ENCODE measurements at places on chromosomes 2 and 18.

DNA sequence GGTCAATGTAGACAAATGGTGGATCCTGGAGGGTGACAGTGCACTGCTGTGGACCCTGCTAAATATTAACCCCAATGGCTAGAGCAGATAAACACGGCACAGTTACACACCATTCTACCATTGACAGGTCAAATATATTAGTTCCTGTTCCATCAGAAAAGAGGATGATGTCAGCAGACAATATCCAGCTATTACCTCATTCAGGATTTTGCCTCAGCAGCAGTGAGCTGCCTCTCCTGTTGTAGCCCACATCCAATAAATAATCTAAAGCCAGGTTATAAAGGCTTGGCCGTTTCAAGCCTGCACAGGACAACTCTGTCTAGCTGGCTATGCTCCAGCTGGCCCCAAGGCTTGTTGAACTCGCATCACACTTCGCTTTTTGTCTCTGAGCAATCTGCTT, 31.6 kb upstream of the NETO1 start:
- peak; percentile 60 for DNase-seq

DNA sequence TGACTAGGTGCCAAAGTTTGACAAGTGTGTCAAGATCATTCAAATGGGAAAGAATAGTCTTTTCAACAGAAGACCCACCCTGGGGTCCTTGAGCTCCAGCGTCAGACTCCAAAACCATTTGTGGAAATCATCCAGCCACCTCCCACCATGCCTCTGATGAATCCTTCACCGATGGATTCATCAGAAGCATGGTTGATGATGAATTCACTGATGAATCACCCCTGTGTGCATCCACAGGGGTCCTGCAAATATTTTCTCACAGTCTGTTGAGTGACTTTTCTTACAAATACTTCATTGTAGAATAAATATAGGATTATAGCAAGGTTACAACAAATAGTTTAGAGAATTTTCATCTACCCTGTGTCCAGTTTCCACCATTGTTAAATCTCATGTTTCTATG, 4.3 kb downstream of the UGT1A9 start:
- DNase-seq = no peak

GRCh38 chr2:211159972-211160371, 603.6 kb downstream of the CPS1 start:
- DNase-seq = no peak

DNA sequence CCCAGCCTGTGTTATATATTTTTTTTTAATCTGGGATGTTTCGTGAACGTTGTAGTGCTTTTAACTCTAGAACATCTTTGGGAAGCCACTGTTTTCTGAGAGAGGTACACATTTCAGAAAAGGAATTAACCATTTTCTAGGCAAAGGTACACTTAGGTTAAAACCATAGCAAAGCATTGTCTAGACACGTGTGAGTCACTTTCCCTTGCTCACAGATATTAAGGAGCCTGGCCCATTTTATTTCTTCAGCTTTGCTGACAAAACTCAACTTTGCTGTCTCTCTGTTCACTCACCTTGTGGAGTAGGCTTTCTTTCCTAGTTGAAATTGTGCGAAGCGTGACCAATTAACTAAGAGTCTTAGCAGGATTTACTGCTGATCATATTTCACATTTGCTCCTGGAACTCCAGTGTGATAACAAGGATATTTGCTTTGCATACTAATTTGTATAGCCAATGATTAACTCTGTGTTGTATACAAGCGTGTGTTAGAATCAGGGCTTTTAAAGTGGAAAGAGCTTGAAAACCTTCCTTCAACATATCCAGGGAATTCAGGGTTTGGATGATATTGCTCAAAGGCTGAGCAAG, 215.0 kb upstream of the AGAP1 start:
- no peak for DNase-seq

DNA sequence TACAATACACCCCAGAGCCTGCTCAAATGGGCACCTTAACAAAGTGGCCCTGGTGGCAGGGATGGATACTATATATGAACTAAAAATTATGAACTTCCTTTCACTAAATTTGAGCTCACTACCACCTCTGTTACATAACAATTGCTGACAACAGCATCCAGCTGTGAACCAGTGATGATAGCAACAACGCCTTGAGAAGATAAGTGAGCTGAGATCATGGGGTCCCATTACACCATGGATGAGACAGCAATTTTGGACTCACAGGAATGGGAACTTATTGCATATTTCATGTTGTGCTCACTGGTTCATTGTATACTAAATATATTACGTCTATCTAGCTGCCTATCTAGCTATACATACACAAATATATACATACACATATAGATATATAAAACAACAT, 16.9 kb upstream of the ALMS1 start:
- DNase-seq = no peak

- no peak for DNase-seq
Observed at GRCh38 chr2:138476940-138477339, 24.6 kb upstream of the SPOPL start.

GRCh38 chr18:7899078-7899477, 332.0 kb downstream of the PTPRM start:
- DNase-seq = no peak

GRCh38 chr18:70181015-70181414, 24.5 kb downstream of the RTTN start:
- DNase-seq = no peak

- no peak for DNase-seq
Observed at GRCh38 chr2:74748665-74749064, 85.3 kb upstream of the HK2 start.

DNA sequence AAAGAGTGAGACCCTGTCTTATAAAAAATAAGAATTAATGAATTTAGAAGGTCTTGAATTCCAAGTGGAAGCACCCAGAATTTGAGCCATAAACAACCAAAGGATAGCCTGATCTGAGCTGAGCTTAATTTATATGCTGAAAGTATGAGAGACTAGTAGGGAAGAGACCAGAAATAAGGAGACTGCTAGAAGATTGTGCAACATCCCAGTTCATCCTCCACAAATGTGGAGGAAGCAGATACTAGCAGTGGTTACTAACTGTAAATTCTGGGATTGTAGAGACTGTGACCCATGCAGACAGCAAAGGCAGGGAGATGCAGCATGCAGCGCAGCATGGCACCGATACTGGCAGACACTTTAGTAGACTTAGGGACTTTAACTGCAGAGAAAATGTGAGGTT, 1.5 kb upstream of the SULT1C2 start:
- DNase-seq = no peak

DNA sequence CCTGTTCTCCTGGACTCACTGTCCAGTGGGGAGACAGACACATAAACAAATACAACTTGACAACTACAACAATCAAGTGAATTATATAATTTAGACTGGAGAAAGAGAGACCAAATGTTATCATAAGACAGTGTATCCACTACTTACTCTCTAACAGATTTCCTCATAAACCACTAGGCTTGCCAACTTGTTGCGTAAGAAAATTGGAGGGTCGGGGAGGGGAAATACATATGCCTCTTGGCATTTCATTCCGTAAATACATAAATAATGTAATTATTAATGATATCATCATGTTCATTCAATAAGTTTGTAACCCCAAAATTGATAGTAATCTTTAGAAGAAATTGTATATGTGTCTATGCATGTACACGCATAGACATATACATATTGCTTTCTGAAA, 14.9 kb downstream of the RAB6D start:
- peak; percentile 27 for DNase-seq

- DNase-seq = no peak
Observed at GRCh38 chr2:105775809-105776559, 31.3 kb downstream of the NCK2 start.

- no peak for DNase-seq
Observed at GRCh38 chr2:53701221-53701620, 66.4 kb upstream of the CHAC2 start.

DNA sequence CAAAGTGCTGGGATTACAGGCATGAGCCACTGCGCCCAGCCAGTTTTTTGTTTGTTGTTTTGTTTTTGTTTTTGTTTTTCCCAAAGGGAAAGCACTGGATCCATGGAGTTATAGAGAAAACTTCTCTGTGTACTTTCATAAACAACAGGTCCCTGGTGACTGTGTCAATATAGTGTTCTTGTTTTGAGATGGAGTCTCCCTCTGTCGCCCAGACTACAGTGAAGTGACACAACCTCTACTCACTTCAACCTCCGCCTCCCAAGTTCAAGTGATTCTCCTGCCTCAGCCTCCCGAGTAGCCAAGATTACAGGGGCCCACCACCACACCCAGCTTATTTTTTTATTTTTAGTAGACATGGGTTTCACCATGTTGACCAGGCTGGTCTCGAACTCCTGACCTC, 16.5 kb downstream of the USP34 start:
- DNase-seq = no peak

GRCh38 chr2:237514474-237515130, 27.6 kb downstream of the MLPH start:
- no peak for DNase-seq

DNA sequence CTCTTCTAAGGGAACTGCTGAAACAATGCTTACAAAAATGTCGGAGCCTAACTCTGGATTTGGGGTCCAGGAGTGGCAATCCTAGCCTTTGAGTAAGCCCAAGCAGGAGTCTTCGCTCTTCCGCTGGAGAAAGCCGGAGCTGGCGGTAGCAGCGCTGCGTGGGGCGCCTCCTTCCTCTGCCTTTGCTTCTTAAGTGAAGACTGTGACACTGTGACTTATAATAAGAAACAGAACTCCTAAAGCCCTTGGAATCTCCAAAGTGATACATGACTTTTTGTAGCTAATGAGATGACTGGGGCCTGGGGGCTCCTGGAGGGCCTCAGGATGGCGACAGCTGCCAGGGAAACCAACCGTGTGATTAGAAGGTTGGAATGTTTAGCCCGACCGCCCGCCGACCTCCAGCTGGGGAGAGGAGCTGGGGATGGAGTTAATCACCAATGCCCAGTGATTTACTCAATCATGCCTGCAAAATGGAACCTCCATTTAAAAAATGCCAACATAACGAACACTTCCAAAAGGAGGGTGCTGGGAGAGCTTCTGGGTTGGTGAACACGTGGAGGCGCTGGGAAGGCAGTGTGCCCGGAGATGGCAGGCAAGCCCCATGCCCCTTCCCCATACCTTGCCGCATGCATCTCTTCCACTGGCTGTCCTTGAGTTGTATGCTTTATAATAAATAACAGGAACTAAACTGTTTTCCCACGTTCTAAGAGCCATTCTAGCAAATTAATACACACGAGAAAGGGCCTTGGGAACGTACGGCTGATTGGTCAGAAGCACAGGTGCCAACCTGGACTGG, 29.0 kb upstream of the MAL start:
- no peak for DNase-seq
